Thyroid gland (tissue), 4 donors: ENCODE measurements at places on chromosomes 12 and 14. TPM values are rescaled to one million over a fixed set of nuclear protein-coding genes. Genes with fewer than 3 reads are reported as not detected.
A peak's percentile ranks its signal among the peaks of the same experiment; 100 is the strongest.

Gene MSRB3
- 17.9 TPM for total RNA-seq

Gene PRB2
- not detected for total RNA-seq

Gene TAS2R13
- 4.3 TPM for total RNA-seq

DNA sequence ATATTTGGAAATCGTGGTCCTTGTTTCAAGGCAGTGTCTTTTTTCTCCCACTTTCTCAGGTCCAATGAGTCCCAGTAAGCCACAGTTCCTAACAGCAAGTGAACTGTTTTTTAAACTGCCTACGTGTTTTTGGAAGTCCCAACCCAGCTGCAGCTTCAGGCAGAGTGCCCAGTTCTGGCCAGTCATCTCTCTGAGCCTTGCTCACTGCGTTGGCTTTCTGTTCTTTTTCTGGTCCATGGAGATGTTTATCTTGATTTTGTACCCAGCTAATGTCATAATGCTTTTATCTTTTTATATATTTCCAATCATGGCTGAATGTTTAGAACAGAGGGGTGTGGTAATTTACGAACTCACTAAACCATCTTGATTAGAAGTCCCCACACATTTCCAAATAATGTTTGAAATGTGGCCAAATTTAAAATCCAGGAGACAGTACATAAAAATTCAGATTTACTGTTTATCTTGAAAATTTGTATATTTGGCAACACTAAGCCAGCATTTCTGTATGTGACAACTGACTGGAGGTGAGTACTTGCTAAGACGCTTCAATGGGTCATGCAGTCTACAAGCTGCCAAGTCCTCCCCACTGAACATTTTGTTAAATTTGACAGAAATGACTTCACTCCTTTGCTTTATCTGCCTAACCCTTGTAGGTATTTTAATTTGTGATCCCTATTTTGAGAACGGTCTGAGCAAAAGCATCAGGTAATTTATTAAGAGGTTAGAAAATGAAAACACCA lies 46.1 kb upstream of the OTOGL start:
- DNase-seq: peak; percentile 62
- H3K4me3 ChIP-seq: no peak overlapping the region
- no peaks in the 10 kb centered on the region for H3K27me3 ChIP-seq
- H3K36me3 ChIP-seq: no peaks in the 10 kb centered on the region
- H3K4me1 ChIP-seq: no peaks in the 10 kb centered on the region
